ENCODE measurements at places on chromosomes 11 and 22.

DNA sequence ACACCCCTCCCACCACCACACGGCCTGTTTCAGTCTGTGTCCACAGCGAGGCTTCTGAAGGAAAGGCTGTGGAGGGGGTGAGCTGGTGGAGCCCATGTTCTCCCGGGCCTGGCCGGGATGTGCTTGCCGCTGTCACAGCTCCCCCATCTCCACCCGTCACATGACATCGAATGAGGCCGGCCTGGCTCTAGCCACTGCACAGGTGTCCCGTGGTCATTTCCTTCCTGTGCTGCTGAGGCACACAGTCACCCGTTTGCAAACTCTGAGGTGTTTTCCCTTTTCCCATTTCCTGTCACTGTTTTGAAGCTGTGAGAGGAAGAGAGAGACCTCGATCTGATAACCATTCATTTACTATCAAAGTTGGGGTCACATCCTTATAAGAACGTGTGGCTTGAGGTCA is 55.7 kb upstream of the CLDN5 start:
- no peak for DNase-seq

DNA sequence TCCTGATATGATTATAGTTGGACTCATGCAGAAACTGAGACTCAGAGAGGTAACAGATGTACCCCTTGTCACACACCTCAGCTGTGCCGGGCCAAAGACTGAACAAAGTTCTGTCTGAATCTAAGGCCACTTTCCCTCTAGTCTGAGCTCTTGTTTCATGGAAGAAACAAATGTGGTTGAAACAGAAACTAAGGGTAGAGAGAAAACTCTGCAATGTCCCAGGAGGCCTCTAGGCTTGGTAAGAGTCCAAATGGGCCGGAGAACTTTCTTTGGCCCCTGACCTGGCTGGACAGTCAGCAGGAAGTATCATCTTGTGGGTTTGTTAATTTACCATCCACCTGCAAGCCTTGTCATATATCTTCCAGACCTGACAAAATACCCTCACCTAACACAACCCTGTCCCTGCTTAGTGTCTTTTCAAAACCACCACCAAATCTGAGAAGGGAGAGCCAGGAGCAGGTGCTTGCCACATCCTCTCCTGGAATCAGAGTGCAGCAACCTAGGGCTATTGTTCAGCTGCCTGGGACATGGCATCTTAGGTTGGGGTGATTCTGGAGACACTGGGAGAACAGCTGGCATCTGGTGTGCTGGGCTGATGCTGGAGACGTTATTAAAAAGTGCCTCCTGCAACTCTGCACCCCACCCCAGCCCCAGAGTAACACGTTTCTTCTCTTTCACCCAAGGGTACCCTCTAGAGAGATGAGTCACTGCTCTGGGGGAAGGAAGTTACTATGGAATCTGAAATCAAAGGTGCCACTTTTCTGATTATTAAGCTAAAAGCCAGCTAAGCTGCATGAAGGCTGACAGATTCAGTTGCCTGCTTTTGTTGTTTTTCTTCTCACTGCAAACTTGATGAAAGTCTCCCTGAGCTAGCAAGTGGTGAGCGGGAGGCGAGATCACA is 126.3 kb upstream of the TIMP3 start:
- DNase-seq = no peak

GRCh38 chr22:47394504-47395440 is 632.3 kb downstream of the TBC1D22A start:
- no peak for DNase-seq

- no peak for DNase-seq
Measured at GRCh38 chr22:35514366-35514765, 26.3 kb upstream of the RASD2 start.
